ENCODE measurements at places on chromosomes 3 and 15.
A peak's percentile ranks its signal among the peaks of the same experiment; 100 is the strongest.

DNA sequence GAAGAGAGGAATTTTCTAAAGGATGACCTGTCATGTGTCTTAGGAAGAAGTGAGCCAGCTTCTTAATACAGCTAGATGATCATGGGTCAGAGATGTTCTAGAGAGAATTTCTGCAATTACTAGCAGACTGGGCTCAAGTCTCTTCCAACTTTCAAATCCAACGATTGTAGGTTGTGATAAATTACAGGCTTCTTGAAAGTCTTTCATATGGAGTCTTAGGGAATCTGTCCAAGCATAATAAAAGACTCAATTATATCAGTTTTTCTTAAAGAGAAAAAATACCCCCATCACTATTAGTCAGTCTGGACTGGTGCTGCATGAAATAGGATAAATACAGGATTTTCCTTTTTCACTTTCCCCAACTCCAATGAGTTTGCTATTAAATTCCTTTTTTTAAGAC, 59.1 kb downstream of the DRD3 start:
- DNase-seq, result no peak

DNA sequence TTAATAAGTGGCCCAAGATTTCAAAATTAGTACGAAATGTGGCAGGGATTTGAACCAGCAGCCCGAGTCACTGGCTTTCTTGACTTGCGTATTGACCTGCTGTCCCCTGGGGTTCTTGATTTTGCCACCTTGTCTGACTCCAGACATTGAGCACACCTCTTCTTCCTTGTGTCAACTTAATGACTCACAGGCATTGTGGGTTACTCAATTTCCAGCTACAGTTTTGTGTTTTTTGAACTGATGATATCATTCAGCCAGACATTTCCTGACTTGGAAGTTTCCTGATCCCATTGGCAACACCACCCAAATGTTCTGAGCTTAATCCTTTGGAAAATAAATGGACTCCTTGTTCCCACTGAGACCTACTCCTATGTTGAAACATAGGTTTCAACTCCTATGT, 64.2 kb downstream of the MOBP start:
- no peak for DNase-seq

GRCh38 chr3:149087208-149087607, 875 bp upstream of the HLTF start:
- DNase-seq, result no peak

GRCh38 chr3:150912501-150912900, 7.3 kb upstream of the MINDY4B start:
- no peak for DNase-seq

GRCh38 chr15:44550734-44551133, 13.8 kb downstream of the EIF3J start:
- no peak for DNase-seq

DNA sequence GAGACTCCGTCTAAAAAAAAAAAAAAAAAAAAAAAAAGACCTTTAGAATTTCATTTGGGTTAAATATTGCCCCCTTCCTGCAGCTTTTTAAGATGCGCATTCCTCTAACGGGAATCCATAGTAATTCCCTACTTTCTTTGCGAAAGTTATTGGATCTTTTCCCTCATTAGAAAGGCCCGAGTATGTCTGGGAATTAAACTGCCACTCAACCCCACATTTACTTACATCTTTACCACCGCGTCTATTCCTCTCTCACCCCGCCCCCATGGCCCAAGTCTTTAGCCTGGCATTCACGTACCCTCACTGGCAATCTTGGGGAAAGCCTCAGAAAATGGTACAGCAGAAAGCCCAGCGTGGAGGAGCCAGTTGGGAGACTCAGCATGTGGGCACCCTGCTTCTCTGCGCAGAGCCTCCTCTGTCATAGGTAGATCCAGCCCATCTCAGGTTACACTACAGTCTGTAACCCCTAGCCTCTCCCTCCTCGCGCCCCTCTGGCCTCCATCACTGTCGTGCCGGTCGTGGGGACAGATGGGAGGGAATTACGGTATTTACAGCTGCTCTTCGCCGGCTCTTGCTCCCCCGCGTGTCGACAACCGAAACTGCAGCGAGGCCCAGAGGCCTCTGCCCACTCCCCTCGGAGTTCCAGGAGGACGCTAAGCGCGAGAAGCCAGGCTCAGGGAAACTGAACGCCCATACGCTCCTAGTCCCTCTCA, 6.4 kb upstream of the ANKDD1A start:
- peak; percentile 73 for DNase-seq

GRCh38 chr3:27939521-27939920, 217.4 kb upstream of the EOMES start:
- DNase-seq, result no peak
